Hair follicle dermal papilla cell (primary cell): ENCODE measurements at places on chromosomes 6 and 20. TPM values are rescaled to one million over a fixed set of nuclear protein-coding genes. Genes with fewer than 3 reads are reported as not detected.

Gene SLC22A2
- not detected in 2 replicates for total RNA-seq

Gene CGA
- not detected in 2 replicates for total RNA-seq

Gene DOK5
- total RNA-seq, result 21.3 and 22.3 TPM in 2 replicates

Gene ASIP
- total RNA-seq, result 0.32 TPM in 1 of 2 replicates, not detected in the other

Gene NFKBIE
- total RNA-seq, result 6.0 TPM in 2 replicates

Gene RAMACL
- 3.1 and 3.4 TPM in 2 replicates for total RNA-seq

Gene TCF15
- not detected in 2 replicates for total RNA-seq
